ENCODE measurements at places on chromosomes 11 and 22.

GRCh38 chr11:91698845-91699244 is 525.8 kb upstream of the FAT3 start:
- DNase-seq = no peak

GRCh38 chr11:129313541-129314297 is 61.9 kb upstream of the BARX2 start:
- no peak for DNase-seq

DNA sequence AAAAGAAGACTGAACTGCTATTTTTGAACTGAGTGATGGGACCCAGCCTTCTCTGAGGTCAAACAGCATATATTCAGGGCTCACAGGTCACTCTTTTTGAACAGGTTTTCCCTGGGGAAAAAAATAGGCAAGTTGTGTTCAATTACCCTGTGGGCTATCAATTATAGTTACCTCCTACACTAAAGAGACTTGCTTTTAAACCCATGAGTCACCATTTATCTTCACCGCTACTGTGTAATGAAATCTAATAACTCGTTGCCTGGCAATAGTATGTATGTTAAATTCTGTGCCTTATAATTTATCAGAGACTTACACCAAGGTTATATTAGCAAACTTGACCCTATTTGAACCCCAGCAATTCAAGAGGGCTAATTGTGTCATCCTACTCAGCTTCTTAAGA is 98.5 kb downstream of the CYP2R1 start:
- DNase-seq = no peak

DNA sequence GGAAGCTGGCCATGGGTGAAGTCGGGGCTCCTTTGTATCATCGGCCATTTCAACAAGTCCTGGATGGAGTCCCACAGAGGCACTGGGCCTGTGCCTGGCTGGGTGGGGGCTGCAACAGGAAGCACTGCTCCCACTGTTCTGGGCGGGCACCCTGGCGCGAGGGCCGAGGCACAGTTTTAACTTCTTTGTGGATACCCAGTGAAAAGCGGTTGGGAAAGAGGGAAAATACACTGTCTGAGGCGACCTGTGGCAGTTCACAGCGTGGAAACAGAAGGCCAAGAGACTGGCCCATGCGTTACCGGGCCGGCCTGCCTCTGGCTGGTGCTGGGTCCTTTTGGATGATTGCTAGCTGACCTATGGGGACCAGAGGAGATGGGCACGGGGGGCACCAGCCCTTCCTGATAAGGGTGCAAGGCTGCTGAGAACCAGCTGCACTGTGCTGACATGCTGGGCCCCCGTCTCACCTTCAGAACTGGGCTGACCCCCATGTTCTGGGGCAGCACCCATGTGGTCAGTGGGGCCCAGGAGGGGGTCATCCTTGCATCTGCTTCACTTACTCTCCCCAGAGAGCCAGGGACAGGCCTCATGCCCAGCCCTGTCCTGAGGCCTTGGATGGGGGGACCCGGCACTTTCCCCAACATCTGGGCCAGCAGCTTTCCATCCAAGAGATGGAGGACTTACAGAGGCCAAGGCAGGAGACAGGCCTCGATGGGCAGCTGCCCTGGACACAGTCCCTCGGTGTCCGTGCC is 4.2 kb downstream of the OVOL1 start:
- DNase-seq = no peak

- no peak for DNase-seq
These were observed 645.1 kb downstream of the TBC1D22A start for GRCh38 chr22:47407461-47408025.

Data from T follicular helper cell (primary cell).